Stimulated activated memory B cell treated with anti-CD40 and anti-IgM and Interleukin-4, amounts not matched to agents 10 μg/mL and 1 μg/mL and 100 μg/mL, for 72 hours (primary cell): ENCODE measurements at places on chromosomes 13 and 19.

GRCh38 chr13:40565282-40566148 is 100.9 kb downstream of the FOXO1 start:
- ATAC-seq = no peak

GRCh38 chr13:52994051-52994450 is 34.6 kb upstream of the OLFM4 start:
- no peak for ATAC-seq

GRCh38 chr13:62781866-62782265 is 1366.2 kb upstream of the PCDH20 start:
- no peak for ATAC-seq

- no peak for ATAC-seq
These were observed 172.7 kb upstream of the RNF113B start for GRCh38 chr13:98349731-98350305.

DNA sequence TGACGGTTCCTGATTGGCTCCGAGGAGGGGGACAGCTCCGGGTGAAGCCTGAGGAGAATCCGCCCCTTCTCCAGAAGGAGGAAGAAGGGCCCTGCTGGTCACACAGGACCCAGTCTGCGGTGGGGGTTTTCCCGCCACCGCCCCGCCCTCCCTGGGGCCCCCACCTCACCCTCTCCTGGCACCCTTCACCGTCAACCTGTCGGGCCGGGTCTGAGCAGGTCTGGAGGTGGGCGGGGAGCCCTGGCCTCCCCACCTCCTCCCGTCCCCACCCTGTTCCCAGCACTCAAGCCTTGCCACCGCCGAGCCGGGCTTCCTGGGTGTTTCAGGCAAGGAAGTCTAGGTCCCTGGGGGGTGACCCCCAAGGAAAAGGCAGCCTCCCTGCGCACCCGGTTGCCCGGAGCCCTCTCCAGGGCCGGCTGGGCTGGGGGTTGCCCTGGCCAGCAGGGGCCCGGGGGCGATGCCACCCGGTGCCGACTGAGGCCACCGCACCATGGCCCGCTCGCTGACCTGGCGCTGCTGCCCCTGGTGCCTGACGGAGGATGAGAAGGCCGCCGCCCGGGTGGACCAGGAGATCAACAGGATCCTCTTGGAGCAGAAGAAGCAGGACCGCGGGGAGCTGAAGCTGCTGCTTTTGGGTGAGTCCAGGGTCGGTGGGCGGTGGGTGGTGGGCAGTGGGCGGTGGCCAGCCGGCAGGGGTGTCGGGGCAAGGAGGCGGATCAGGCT is at the start of gene GNA15:
TSS of gene GNA15 (plus strand) at position 73 of the 723 bp plus-strand sequence. CDS start at position 491, 418 bp downstream.
- ATAC-seq = peak; percentile 53

GRCh38 chr19:41604831-41605230 is 22.0 kb downstream of the CEACAM4 start:
- ATAC-seq = no peak

GRCh38 chr19:8161135-8161646 is 11.8 kb upstream of the FBN3 start:
- ATAC-seq = peak; percentile 69

- no peak for ATAC-seq
These were observed 222.9 kb downstream of the SLITRK5 start for GRCh38 chr13:87894059-87894458.

DNA sequence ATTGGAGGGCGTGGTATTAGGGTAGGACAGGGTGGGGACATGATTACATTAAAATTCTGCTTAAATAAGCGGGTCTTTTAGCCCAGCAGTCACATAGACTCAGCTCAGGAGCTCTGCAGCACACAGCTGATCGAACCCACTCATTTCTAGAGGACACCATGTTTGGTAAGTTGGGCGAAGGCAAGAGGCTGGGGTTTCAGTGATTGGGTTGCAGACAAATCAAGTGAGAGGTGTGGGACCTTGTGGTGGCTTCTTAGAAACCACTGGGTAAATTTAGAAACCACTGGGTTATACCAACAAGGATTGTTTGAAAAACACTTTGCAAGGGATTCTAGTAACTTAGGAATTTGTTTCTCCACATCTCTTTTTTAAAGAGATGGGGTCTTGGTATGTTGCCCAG is at the start of gene LEUTX:
TSS of gene LEUTX (plus strand) at position 92 of the 400 bp plus-strand sequence. CDS start at position 159, 67 bp downstream.
- ATAC-seq = no peak

GRCh38 chr19:2976609-2977000 is 759 bp upstream of the TLE6 start:
- ATAC-seq = no peak

DNA sequence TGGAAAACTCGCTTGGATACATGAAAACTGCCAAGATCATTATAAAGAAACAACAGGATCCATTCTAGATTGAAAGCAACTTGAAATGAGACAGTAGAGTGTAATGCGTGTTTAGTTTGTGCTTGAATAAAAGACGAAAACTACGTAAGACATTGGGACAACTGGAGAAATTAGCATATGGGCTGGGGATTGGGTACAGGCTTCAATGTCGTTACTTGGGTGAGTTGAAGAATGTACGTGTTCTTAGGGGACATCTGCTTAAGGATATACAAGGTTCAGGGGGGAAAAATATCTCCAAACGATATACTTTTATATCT is 471 bp upstream of the ERVK3-1 start:
- no peak for ATAC-seq

DNA sequence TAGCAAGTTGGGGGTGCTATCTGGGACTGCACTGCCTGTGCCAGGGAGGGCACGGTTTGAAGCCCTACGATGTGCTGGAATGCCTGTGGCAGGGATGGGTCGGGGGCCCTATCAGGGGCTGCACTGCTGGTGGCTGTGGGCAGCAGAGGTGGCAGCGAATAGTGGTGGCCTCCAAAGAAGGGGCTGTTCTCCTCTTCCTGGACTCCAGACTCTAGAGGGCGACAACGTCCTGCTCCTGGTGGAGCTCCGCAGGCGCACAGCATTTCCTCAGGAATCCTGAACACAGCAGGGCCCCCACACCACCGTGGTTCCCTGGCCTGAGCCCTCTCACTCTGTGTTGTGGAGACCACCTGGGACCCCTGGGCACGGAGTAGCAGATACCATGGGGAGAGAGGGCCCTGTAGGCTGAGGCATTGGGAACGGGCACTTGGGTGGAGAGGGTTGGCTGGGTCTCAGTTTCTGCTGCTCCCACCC is 145.6 kb downstream of the TNFRSF19 start:
- ATAC-seq = no peak

GRCh38 chr19:29297381-29297780 is 84.4 kb upstream of the UQCRFS1 start:
- no peak for ATAC-seq

DNA sequence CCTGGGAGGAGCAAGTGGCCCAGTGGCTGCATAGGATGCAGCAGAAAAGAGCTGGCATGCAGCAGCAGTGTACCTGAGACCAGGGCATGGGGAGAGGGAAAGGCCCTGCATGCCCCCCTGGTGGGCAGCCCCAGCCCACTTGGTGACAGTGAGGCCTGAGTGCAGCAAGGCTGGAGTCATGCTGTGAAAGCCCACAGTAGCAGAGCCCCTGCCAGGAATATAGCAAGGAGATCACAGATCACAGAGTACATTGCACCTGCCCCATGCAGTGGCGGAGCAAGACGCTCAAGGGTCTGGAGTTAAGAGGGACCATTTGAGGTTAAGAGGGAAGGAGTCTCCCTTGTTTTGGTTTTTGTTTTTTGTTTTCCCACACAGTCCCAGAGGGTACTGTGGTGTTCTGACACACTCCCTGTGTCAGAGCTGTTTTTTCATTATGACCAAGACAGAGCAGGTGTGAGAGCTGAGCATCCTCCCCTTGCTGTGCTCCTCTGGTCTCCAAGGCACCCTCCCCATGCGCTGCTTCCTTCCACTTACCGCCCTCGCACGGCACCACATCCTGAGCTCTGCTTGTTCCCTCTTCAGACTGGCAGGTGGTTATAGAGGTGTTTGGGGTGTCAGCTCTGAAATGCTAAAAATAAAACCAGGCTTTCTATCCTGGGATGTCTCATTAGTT is 85.0 kb upstream of the UBL3 start:
- ATAC-seq = peak; percentile 93
